Stimulated activated CD4-positive, alpha-beta T cell treated with anti-CD3 and anti-CD28 coated beads, Interleukin-12 subunit alpha, Interleukin-12 subunit beta, amount 100 ng/mL, for 24 hours (primary cell): ENCODE measurements at places on chromosomes 2 and 18.

- no peak for DNase-seq
Measured at GRCh38 chr18:51125976-51126375, 71.5 kb downstream of the MEX3C start.

GRCh38 chr2:63059793-63060471, 9.3 kb downstream of the OTX1 start:
- DNase-seq: no peak

DNA sequence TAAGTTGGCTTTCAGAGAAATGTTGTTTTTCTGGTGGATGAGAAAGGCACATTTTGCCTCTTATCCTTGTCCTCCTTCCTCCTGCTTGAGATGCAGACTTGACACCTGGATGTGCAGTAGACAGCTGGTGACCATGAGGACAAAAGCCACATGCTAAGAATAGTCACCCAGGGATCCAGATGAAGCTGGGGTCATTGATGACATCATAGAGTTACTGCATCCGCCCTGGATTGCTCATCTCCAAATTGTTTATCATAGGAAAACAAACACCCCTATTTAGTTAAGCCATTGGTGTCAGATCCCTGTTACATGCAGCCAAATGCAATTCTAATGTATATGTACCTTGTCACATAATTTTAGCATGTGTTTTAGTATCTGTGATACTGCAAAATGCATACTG, 16.3 kb upstream of the SLC1A4 start:
- DNase-seq: no peak

DNA sequence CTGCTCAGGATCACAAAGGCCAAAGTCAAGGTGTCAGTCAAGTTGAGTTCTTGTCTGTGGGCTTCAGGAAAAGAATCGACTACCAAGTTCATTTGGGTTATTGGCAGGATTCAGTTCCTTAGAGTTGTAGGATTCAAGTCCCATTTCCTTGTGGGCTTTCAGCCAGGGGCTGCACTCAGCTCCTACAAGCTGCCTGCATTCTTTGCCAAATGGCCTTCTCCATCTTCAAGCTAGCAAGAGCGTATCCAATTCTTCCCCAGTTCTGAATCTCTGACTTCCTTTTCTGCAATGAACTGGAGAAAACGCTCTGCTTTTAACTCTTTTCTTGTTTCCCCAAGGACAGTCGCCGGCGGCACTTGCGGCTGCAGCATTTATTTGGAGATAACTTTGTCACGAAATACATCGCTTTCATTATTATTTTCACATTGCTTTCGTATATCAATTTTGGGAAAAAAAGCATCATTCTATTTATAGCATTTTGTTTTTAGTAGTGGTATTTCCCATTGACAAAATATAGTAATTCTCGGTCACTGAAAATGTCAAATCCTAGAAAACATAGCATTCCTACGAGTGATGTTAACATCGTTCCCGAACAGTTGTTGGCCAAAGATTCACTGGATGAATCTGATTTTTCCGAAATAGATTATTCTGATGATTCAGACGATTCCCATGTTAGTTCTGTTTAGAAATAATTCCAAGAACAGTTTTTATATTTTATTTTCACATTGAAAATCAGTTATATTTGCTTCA, 59.6 kb upstream of the SERPINE2 start:
- DNase-seq: no peak

GRCh38 chr2:11835403-11835802, 89.0 kb downstream of the LPIN1 start:
- no peak for DNase-seq

DNA sequence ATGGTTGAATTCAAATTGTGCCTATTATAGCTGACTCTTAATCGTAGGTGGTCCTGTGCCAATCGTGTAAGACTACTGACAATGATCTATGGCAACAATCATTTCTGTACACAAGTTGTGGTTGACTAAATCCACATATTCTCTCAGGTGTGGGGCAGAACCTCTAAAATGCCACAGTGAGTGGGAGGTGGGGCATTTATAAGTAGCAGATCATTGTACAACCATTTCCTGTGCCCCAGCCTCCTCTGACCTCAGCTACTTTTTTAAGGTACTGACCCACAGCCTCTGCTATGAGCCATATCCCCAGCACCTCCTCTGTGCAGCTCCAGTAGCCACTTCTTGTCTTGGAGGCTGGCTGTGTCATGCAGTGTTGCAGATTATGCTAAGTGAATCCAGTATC, 48.6 kb upstream of the RAPH1 start:
- no peak for DNase-seq

DNA sequence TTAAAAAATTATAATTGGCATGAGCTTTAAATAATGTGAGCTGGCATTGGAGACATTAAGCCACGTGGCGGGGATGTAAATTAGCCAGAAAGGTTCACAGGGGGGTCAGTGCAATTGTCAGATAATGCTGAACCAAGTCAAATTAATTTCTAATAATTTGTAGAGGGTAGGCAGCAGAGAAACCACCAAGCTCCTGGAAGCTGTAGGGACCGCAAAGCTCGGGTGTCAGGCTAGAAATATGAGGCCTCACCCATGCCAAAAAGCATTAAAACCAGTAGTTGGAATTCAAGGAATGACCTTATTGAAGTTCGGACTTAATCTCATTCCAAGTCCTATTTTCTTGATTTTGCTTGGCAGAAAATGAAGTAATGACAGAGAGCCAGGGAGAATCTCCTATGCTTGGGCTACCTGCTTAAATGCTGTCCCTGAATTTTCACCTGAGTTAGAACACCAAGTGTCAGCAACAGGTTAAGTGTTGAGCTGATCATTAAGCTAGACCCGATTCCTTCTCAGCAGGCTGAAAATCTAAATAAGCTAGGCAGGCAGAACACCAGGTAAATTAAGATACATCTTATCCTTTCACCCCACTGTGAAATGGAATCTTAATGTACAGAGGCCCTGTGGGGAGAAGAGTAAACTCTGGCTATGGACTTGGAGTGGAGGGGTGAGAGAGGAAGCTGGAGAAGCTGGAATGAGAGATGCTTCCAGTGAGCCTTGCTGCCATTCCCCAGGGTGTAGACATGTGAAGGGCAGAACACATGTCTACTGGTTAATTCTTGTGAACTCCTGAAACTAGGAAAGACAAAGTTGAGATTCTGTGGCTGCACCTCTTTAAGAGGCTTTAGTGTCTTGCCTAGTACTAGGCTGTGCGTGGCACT, 520.0 kb downstream of the SLC4A3 start:
- DNase-seq: no peak
